CD4-positive, alpha-beta T cell treated with Interleukin-17A for 4 hours (primary cell): ENCODE measurements at places on chromosomes 3 and 15.

- DNase-seq, result no peak
Observed at GRCh38 chr3:57389271-57389670, 96.8 kb upstream of the ASB14 start.

- no peak for DNase-seq
Observed at GRCh38 chr3:99211309-99211708, 309.8 kb upstream of the DCBLD2 start.

- no peak for DNase-seq
Observed at GRCh38 chr3:161991901-161992540, 495.4 kb downstream of the OTOL1 start.

- DNase-seq, result no peak
Observed at GRCh38 chr3:121529308-121529707, 16.5 kb downstream of the POLQ start.

DNA sequence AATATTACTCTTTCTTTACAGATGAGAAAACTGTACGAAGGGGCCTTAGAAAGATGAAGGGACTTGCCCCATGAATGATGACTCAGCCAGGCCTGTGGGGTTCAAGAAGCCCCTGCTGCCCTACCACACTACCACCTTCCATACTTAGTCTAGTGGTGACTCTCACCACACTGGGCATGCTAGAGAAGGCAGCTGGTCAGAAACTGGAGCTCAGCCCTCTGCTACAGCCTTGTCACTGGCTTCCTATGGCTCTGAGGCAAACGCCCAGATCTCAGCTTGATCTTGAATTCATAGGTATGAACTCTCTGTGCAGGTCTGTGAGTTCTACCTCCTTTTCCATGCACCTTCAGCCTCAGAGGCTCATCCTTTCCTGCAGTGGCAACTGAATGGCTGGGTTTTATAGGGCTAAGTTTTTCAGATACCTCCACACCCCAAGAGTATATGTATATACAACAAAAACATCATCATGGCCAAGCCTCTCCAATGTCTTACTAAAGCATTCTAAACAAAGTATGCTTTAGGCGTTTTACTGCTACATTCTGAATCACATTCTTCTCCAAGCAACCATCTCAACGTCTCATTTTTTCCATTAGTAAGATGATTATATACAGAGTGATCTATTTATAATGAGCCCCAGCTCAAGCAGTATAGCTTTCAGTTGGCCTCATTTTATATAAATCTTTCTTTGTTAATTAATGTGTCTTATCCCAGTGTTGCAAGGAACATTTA is 234.1 kb downstream of the GREM1 start:
- DNase-seq, result no peak
